ENCODE measurements at places on chromosomes 7 and 10.

DNA sequence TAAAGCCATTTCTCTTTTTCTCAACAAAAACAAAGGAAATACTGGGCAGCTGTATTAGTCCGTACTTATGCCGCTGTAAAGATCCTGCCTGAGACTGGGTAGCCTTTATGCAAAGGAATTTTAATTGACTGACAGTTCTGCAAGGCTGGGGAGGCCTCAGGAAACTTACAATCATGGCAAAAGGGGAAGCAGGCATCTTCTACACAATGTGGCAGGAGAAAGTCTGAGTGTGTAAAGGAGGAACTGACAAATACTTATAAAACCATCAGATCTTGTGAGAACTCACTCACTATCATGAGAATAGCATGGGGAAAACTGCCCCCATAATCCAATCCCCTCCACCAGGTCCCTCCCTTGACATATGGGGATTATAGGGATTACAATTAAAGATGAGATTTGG is 264.3 kb downstream of the SEMA3A start:
- no peak for DNase-seq

GRCh38 chr7:39527296-39527695 is 38.9 kb upstream of the YAE1 start:
- DNase-seq, result peak; percentile 29

GRCh38 chr7:151853896-151854719 is 22.8 kb downstream of the PRKAG2 start:
- no peak for DNase-seq

GRCh38 chr7:136050462-136050847 is 73.3 kb upstream of the MTPN start:
- DNase-seq, result no peak

DNA sequence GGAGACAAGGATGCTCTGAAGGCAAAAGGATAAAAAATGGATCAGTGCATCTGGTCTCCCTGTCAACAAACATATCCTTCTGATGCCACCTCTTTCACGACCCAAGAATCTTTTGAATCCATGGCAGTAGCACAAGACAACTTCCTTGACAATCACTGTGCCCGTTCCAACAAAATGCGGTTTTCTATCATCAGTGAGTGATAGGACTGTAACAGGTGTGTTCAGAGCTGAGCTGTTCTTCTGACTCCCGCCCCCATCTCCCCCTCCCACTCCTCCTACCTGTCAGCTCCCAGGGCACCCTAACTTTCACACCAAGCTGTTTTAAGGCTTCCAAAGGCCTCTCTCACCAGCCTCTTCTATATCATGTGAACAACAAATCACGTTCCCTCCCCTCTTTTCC is 74.8 kb downstream of the PARD3 start:
- no peak for DNase-seq

- DNase-seq, result no peak
These were observed 9.0 kb downstream of the FAS start for GRCh38 chr10:88999625-89000024.

DNA sequence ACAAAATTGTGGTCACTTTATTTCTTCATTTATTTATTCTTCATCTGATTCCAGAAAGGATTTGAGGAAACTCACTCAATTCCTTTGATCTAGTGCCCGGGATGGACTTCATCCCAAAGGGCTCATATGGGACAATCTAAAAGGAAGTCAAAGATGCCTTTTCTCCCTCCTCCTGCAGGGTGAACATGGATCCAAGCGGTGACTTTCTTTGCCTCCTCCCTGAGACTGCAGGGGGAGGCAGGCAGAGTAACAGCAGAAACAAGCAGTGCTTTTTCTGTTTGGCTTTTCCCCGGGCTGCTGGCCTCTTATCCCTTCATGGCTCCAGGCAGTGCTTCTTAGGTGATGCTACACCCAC is 10.0 kb upstream of the DNMBP start:
- DNase-seq, result no peak

DNA sequence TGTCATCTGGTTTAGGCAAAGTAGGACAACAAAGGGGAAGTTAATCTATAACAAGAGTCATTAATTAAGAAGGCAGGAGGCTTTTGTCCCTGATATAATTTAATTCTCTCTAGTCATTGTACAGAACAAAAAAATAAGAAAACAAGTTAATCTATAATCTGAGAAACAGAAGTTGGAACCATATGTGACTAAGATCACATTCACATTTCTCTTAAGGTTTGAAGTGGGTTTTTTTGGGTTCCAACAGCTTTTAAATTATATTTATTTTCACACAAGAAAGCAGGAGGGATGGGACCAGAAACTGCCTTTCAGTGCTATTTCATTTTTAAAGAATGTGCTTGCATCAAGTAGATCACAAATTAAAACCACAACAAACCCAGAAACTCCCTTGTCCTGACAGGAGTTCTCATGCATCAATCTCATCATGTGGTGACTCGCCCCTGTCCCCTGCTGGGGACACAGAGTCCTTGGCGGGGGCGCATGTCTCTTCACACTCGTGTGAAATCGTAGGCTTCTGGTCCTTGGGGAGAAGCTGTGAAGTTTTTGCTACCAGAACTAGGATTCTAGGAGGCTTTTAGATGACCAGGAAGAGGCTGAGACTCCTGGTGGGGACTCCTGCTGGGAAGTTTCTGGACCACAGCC is 10.1 kb upstream of the OPN4 start:
- no peak for DNase-seq

- DNase-seq, result peak; percentile 33
These were observed at the start of gene CYP17A1 for GRCh38 chr10:102837230-102837721. CYP17A1 (minus strand) TSS chr10:102837413; CDS start chr10:102837361, 52 bp downstream.

GRCh38 chr10:116763440-116763839 is 21.1 kb upstream of the HSPA12A start:
- DNase-seq, result no peak

GRCh38 chr10:78718032-78718572 is 350.7 kb upstream of the ZMIZ1 start:
- no peak for DNase-seq

GRCh38 chr7:31493714-31494181 is 20.1 kb upstream of the ITPRID1 start:
- peak; percentile 50 for DNase-seq

DNA sequence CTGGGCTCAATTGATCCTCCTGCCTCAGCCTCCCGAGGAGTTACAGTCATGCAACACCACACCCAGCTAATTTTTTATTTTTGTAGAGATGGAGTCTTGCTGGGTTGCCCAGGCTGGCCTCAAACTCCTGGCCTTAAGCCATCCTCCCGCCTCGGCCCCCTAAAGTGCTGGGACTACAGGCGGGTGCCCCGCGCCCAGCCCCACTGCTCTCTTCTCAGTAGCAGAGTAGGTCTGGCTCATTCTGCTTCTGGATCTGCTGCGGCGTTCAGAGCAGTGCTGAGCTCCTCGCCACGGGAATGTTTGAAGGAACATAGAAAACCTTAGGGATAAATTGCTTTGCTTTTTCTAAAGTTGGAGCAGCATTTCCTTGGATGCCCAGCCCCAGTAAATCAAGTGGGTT is 27.4 kb downstream of the WIPI2 start:
- DNase-seq, result no peak

GRCh38 chr7:135098391-135098790 is 49.5 kb upstream of the TMEM140 start:
- no peak for DNase-seq

- DNase-seq, result no peak
These were observed 55.3 kb downstream of the TFAM start for GRCh38 chr10:58440484-58440883.

- no peak for DNase-seq
These were observed 316.3 kb downstream of the PARD3 start for GRCh38 chr10:34498821-34499220.

DNA sequence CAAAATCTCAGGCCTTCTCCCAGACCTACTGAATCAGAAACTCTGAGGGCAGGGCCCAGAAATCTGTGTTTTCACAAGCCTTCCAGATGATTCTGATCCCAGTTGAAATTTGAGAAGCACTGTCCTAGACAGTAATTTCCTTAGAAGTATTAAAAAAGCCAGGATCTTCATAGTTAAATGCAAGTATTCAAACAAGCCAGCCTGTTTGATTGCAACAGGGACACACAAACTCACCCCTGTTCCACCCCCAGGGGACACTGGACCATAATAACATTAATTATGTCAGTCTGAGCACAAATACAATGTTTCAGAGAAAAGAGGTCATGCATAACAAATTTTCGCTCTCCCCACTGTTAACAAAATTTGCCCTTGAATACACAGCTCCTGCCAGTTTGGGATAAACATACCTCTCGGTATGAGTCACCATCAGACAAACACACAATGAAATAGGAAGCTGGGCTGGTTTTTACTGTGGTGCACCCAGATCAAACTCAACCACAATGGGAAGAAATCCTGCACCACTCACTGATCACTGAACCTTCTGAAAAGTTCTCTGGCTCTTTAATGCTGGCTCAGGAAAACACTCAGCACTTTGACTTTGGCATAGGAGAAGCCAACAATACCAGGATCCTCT is 34.3 kb downstream of the ABLIM1 start:
- DNase-seq, result peak; percentile 31

DNA sequence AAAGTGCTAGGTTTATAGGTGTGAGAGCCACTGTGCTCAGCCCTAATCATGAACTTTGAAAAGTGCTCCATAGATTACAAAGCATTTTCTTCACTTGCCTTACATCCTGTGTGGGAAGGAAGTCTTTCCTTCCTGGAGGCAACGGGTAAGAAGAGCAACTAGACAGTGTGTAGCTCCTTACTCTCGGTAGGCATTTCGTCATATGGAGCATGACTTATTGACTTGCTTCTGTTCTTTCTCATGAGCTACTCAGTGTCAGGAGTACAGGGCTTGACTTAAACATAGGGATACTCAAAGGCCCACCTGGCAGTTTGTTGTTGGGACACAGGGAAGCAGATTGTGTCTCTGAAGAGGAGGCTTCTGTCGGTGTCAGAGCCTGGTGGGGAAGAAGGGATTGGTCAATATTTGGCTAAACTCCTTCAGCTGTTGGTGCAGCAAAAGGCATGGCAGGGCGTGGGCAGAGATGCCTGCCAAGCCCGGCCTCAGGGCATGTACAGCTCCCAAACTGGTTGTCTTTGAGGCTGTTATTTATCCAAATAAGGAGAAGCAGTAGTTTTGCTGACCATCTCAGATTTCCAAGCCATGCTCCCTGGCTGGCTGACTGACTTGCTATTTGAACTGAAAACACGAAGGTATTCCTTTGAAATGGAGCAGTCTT is 248.9 kb downstream of the KIAA1217 start:
- peak; percentile 48 for DNase-seq

GRCh38 chr7:90413185-90413528 is 9.9 kb downstream of the CLDN12 start:
- DNase-seq, result no peak

DNA sequence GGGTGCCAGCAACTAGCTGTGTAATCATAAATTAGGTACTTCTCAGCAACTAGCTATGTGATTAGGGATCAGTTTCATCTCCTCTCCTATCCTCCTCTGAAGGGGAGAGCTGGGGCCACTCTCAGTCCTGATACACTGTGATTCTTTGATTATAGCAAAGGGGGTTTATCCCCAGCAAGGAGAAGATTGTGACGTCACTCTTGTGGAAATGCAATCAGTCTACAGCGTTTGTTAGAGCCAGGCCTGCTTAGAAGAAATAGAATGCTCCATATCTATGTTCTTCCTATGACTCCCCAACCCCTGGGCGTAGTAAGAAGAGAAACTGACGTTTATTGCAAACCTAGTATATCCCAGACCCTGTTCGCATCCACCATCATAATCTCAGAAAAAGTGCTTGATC is 308.2 kb downstream of the GFRA1 start:
- no peak for DNase-seq

DNA sequence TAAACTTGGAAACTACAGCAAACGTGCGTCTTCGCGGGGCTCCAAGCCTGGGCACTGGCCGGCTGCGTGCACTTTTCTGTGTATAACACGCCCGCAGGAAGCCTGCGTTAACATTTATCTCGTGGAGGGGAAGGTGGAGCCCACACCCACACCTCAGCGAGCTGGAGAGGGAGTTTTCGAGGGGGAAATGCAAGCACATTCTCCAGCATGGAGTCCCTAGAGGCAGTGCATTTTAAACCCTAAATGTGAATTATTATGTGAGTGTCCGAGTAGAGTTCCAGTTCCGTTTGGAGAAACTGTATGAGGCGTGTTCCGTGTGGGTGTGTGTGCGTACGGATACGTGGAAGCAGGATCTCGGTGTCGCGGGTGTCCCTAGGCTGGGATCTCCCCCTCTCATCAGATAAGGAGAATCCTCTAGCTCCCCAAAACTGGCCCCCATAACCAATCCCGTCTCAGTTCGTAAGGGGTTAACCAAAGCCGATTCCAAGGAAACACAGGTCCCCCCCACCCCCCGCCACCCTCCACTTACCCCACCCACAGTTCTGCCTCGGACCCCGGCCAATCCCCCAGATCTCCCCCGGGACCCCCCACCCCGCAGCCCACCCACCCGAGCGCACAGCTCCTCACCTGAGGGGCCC is 403 bp downstream of the CDK6 start:
- no peak for DNase-seq

DNA sequence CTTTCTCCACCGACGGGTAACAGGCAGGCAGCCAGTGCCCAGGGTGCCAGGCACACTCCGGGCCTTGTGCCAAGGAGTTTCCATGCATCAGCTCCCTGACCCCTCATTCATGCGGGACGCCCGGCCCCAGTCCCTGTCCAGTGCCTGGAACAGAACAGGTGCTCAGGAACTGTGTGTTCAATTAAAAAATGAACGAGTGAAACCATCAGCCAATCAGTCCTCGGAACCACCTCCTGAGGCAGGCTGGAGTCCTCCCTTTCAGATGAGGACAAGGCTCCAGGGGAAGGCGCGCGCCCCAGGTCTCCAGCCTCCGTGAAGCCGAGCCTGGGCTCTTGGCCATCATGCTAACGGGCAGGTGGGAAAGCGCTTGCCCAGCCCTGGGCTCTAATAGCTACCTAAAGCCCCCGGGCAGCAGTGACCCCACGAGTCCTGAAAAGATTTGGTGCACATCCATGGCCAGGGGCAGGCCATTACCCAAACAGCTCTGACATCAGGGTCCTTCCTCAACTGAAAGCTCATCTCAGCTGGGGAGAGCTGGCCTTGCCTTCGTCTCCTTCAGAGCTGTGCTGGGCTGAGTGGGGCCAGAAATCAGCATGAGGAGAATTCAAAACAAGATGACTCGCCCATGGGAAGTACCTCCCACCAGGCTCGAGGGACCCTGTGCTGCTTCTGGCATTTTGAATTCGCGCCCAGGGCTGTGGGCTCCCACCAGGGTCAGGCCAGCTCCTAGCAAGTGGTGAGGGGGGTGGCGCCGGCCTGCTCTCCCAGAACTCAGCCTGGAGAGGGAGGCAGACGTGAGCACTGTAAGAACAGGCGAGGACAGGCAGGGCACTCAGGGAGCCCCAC is 200.5 kb downstream of the MAD1L1 start:
- peak; percentile 28 for DNase-seq

- no peak for DNase-seq
These were observed 91.2 kb downstream of the DNAJB6 start for GRCh38 chr7:157427811-157428553.

DNA sequence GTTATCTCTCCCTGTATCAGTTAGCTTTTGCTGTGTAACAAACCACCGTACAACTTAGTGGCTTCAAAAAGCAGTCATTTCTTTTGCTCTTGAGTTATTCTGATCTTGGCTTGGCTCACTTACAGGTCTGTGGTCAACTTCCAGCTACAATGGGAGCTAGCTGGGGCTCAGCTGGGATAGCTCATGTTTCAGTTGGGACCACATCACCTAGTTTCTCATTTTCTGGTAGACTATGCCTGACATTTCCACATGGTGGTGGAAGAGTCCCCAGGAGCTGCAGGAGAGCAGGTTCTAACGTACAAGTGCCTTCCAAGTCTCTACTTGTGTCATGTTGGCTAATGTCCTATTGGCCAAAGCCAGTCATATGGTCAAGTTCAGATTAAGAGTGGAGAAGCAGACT is 25.8 kb upstream of the PIP4K2A start:
- DNase-seq, result no peak

Measured in NCI-H2029 (cell line).